Lower leg skin (tissue), 4 donors: ENCODE measurements at places on chromosomes 16 and 17. TPM values are rescaled to one million over a fixed set of nuclear protein-coding genes. Genes with fewer than 3 reads are reported as not detected.

DNA sequence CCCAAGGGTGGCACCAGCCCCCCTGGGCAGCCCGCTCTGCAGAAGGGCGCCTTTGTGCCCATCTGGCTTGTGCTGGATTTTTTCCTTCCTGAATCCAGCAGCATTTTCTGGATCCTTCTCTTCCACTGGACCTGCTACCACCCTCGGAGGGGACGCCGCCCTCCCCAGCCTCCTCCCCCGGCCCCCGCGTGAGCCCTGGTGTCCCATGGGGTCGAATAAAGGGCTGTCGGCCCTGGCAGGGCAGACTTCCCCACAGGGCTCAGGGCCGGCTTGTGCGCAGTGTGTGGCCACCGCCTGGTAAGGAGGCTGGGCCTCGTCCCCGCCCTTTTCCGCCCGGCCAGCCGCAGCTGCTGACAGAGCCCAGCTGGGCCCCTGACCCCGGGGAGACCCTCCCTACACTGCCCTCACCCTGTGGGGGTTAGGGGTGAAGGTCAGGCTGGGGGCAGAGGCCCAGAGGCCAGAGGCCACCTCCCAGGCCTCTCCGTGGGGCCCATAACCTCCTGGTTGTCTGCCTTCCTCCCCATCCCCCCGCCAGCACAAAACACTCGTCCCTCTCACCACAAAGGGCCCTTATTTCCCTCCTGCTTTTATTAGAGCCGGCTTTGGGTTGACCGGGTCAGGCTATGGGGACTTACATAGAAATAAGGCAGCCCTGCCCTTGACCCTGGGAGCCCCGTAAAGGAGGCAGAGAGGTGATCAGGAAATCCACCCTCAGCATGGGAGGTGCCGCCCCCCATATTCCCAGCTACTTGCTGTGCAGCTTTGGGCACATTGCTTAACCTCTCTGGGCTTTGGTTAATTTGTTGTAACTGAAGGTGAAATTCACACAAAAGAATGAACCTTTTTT is 179.3 kb upstream of the CIBAR2 start:
- no peak for DNase-seq

DNA sequence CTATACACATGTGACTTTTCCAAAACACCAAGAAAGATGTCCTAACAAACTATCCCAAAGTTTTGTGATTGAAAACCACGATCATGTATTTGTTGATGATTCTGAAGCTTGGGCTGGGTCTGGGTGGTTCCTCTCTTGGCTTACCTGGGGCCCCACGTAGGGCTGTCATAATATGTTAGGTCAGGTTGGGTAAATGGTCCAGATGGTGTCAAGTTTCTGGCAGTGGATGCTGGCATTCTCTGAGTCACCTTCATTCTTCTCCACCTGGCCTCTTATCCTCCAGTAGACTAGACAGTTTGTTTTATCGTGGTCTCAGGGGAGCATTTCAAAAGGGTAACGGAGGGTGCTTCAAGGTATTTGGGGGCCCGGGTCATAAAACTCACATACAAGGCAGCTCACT is 39.4 kb downstream of the SYCE1L start:
- no peak for DNase-seq

DNA sequence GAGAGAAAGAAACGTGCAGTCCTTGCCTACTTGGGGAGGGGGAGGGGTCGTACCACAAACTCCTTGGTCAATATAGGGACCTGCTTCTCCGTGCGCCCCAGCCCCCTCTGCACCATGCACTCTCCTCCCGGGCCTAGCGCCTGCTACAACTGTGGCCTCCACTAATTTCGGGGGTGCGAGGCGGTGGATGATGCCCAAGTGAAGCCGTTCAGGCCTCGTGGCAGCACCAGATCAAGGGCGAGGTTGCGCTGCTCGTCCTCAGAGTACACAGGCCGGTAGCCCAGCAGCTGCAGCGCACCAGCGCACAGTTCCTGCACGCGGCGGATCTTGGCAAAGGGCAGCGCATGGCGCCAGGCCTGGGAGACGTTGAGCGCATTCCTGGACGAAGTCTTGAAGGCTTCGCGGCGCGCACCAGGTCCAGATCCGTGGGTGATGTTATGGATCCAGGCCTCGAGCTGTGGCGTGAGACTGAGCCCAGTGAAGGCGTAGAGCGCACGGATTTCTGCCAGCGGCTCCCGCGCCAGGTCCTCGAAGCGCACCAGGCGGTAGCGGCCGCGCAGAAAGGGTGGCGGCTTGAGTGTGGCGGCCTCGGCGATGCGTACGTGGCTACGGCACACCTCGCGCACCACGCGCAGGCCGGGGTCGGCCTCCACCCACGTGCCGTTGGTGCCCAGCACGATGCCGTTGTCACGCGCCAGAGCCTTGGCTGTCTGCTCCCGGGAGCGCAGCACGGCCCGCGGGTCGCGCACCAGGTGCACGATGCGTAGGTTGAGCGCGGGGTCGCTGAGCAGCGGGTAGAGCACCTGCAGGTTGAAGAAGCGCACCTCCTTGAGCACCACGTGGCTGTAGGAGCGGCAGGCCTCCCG is 14.2 kb upstream of the TMEM170A start:
- DNase-seq: no peak

GRCh38 chr17:13337864-13338371 is 263.8 kb downstream of the HS3ST3A1 start:
- no peak for DNase-seq

DNA sequence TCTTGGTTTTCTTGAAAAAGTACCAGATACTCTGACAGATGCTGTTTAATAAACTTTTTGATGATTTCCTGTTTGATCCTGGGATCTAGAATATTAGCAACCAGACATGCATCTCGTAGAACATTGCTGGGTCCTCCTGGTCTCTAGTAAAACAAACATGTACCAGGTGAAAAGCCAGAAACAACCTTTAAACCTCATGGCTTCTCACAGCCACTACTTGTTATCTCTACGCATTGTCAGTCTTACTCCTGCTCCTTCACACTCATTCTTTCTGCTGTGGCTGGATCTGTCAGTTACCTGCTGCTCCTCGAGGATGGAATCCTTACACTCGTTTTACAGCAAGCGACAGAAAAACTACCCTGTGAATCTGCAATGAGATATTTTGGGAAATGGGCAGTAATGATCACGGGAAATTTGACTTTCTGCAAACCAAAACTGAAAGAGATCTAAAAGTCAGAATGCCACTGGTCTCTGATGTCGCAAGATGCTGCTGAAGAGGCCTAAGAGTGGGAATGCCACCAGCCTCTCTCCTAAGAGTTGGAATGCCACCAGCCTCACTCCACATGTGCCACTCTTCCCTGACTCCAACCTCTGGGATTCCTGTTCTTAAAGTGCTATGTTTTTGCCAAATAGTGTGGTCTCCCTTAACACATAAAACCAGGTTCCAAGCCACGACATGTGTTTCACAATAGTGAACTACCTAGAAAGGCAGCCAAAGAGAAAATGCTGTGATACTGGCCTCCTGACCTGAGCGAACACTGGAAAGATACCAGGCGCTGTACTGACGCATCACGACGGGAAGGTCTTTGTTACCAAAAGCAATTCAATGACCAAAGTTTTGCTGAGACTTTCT is 86.3 kb downstream of the VPS53 start:
- no peak for DNase-seq

DNA sequence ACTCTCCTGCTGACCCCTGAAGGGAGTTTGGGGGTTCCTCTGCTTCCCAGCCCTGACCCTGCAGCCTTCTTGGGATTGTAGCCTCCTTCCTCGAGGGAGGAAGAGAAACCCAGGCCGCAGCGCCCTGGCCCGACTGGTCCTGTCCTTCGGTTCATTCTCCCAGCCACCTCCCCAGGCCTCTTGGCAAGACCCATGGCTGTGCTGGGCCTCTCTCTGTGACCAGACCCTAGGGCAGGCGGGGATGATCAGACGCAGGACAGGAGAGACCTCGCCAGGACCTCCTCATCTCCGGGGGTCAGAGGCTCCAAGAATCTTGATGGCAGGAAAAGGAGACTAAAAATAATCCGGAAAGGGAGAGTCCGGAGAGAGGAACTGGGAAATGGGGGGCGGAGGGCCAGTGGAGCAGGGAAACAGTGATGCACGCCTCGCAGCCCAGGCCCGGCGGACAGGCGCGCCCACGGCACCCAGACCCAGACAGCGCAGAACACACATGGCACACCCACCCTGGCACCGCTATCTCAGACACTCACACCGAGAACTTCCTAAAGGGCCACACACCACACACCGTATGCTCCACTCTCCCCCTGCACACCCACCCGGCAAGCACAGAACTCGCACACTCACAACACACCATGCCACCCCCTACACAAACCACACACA is 1.2 kb downstream of the ARHGEF15 start:
- DNase-seq: no peak

DNA sequence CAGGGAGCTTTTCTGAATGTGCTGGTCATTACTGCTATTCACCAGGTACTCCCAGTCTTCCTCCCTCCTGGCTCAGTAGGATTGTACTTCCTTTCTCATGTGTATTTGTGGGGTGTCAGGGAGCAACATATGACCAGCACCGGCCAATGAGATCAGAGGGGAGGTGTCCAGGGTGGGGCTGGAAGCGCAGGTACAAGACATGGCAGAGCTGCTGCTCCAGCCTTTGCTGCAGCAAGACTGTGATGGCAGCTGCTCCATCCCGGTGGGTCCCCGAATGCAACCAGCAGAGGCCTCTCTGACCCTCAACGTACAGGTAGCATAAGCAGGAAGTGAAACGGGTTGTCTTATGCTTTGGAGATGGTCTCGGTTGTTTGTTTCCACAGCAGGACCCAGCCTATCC is 53.8 kb upstream of the CACNG5 start:
- DNase-seq: no peak

GRCh38 chr16:9469512-9469911 is 378.1 kb downstream of the HAPSTR1 start:
- DNase-seq: no peak

TNP2 gene
- not detected for total RNA-seq

P2RX1 gene
- 0.56 TPM for total RNA-seq

TBX2 gene
- total RNA-seq: 0.25 TPM
